ENCODE measurements at places on chromosomes 3 and 15.

DNA sequence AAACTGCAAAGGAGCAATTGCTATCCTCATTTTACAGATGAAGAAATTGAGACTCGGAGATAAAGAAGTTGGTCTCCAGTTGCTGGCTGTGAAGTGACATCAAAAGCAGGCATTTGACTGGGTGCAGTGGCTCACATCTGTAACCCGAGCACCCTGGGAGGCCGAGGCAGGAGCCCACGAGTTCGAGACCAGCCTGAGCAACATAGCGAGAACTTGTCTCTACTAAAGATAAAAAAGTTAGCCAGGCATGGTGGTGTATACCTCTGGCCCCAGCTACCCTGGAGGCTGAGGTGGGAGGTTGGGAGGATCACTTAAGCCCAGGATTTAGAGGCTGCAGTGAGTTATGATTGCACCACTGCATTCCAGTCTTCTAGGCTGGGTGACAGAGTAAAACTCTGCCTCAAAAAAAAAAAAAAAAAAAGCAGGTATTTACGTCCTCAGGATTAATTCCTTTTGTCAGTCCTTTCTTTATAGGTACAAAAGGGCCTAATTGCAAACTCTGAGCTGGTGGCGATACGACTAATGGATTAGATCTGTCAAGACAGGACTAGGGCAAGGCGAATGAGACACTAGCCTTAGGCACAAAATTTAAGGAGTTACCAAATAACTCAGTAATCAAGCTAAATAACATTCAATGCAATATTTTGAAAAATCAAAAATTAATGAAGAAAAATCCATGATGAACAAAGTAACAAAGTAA is 5.9 kb upstream of the DNASE1L3 start:
- no peak for DNase-seq

DNA sequence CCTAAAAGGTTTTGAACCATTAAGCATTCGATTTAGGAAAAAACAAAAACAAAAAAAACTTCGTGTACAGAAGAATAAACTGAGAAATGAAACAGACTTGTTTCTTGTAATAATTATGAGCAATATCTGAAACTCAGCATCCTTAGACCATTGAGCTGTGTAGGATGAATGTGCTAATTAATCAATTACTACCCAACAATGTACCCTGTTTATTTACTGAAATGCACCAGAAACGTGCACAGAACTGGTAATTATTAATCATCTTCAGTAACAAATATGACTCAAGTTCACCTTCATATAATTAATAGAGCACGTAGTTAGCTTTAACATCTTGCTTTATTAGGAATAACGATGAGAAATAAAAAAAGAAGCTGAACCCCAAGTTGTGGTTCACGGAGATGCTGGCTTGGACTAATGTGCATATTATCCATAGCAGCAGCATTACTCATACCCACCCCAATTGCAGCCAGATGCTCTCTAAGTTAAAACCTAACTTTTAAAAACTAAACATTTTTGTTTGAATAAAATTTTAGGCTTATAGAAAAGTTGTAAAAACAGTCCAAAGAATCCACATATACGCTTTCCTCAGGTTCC is 10.2 kb upstream of the C15orf61 start:
- no peak for DNase-seq

- no peak for DNase-seq
Observed at GRCh38 chr3:70738291-70738681, 425.8 kb upstream of the MDFIC2 start.

GRCh38 chr15:63601704-63602185 is 4.6 kb downstream of the FBXL22 start:
- DNase-seq = no peak

DNA sequence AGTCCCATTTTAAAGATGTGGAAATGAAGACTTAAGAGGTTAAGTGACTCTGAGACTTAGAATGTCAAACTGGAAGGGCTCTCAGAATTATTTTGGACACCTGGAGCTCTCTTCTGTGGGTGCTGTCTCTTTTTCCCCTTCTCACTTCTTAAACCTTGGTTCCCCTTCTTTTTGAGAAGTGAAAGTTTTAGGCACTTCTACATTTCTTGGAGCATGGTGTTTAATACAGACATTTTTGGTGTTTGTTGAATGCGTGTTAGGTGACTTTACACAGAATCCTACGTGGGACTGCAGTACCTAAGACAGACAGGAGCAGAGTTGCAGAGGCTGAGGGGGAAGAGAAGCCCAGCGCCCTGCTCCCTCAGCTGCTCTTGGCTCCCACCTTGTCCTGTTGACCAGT is 133.3 kb downstream of the MDFIC2 start:
- DNase-seq = no peak

GRCh38 chr15:96408591-96409183 is 78.2 kb downstream of the NR2F2 start:
- DNase-seq = no peak

- no peak for DNase-seq
Observed at GRCh38 chr15:88256279-88257230, at the start of gene NTRK3. NTRK3 (minus strand) TSS chr15:88256739; CDS start chr15:88256153, 586 bp downstream.

- DNase-seq = no peak
Observed at GRCh38 chr15:68177742-68178141, 27.4 kb downstream of the CALML4 start.

- no peak for DNase-seq
Observed at GRCh38 chr15:60219866-60220265, 177.9 kb downstream of the ANXA2 start.

GRCh38 chr3:27681249-27681748 is 40.8 kb downstream of the EOMES start:
- peak; percentile 87 for DNase-seq

DNA sequence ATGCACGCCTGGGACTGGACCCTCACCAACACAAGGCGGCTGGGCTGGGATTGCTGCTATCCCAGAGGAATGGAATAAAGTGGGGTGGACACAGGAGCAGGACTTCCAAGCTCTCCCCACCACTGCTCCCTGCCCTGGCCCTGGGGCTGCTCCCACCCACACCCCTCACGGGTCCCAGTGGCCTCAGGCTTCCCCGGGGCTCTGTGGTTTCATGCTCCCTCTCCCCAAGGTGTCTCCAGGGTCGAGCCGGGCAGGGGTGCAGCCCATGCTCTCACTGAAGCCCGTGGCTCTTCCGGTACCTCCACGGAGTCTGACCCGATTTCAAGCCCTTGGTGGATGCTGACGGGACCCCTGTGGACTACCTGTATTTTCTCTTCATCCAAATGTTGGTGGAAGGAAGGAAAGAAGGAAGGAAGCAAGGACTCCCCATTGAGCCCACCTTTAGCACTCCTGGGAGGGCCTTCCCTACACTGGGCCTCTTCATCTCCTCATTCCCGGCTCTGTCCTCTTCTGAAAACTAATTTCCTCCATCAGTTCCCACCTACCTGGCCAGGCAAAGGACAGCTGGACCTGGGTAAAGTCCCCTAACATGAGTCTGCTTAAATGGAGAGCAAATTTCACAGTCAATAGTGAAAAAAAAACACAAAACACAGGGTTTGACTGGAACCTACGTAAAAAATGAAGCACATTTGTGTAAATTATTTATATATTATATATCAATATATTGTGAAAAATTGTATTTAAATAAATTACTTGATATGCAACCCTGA is 44.0 kb upstream of the PCSK6 start:
- DNase-seq = no peak

DNA sequence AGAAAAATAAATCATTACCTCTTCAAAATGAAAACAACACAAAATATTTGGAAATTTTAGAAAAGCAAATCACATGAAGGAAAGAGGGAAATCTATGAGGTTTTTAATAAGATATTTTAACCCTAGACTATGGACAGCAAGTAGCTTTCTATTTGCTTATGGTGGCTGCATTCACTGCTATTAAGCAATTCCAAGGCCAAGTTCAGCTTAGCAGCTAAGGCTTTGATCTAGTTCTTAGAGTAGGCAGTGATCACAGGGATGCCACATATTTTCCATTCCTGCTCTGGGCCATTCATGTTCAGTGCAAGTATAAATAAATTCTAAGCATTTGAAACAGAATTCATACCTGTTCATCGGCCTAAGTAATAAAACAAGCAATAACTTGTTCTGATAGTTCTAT is 235.3 kb downstream of the CDIN1 start:
- no peak for DNase-seq

DNA sequence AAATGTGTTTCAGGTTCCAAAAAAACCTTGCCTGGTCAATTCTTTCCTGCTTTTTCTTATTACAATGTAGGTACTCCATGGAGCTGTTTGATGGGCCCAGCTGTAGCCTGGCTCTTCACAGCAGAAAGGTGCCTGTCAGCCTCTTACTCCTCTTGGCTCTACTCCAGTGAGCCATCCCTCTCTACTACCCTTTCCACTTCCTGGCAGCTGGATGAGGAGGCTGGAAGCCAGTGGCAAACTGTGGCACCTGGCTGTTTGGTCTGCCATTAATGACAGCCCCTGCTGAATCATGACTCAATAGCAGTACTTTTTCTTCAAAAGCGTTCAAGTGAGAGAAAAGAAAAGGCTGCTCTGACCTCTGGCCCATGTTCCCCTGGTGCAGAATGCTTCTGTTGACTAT is 618.1 kb downstream of the PYDC2 start:
- no peak for DNase-seq

- peak; percentile 15 for DNase-seq
Observed at GRCh38 chr3:154886437-154886836, 193.7 kb upstream of the MME start.

DNA sequence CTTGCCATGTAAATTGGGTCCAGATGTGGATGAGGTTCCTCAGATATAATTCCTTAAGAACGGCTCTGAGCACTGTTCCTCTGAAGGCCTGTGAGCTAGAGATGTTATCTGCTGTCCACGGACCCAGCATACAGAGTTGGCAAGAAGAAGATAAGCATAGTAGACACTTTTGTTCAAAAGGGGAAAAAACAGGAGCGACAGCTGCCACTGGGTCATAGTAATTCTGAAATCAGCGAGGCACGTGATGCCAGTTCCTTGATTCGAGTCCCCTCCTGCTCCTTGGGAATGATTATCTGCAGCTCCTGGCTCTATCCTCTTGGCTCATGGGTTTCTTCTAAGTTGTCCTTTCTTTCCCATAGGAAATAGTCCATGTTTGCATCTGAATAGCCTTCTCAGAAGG is 2.5 kb upstream of the RAB7A start:
- no peak for DNase-seq

DNA sequence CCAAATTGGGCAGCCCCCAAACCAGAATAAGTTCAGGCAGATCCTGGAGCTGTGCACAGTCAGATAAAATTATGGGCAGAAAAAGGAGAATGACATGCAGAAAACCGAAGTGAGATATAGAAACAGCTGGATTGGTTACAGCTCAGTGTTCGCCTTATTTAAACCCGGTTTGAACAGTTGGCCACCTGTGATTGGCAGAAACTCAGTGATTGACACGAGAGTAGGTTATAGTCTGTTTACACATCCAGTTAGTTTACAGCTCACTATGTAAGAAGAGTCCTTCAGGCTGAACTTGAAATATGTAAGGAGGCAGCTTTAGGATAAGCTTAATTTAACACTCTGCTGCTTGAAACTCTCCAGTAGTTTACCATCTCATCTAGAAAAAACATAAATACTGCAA is 271.6 kb upstream of the ARRDC4 start:
- no peak for DNase-seq

DNA sequence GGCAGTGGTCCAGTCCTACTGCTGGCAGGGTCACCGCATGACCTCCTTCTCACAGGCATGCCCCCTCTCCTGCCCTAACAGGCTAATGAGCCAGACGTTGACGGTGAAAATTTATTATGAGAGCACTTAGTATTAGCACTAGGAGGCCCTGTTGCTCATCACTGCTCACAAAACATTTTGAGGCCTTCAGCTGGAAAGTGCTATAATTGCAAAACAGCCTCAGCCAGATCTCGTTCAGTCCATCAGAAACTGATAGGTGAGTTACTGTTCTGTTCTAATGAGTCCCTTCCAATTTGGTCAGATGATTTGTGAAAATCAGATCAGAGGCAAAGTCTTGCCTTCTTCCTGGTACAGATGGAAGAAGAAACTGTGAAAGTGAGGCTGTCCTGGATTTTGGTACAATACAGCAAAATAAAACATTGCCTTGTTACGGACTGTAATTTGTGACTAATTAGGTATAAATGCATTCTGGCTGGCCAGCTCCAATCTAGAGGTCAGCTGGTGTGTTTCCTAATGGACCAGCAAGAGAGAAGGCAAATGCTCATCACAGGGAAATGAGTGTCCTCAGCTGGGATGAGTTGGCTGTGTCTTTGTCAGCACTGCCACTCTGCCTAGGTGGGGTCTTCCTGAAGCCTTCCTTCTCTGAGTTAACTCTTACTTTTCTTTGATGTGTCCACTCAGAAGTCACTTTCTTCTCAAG is 316.8 kb downstream of the CHST2 start:
- DNase-seq = no peak

GRCh38 chr3:188844096-188844495 is 327.7 kb upstream of the TPRG1 start:
- DNase-seq = no peak

GRCh38 chr15:96702589-96702988 is 372.1 kb downstream of the NR2F2 start:
- no peak for DNase-seq

GRCh38 chr15:66505430-66505811 is 295 bp downstream of the ZWILCH start:
- no peak for DNase-seq

DNA sequence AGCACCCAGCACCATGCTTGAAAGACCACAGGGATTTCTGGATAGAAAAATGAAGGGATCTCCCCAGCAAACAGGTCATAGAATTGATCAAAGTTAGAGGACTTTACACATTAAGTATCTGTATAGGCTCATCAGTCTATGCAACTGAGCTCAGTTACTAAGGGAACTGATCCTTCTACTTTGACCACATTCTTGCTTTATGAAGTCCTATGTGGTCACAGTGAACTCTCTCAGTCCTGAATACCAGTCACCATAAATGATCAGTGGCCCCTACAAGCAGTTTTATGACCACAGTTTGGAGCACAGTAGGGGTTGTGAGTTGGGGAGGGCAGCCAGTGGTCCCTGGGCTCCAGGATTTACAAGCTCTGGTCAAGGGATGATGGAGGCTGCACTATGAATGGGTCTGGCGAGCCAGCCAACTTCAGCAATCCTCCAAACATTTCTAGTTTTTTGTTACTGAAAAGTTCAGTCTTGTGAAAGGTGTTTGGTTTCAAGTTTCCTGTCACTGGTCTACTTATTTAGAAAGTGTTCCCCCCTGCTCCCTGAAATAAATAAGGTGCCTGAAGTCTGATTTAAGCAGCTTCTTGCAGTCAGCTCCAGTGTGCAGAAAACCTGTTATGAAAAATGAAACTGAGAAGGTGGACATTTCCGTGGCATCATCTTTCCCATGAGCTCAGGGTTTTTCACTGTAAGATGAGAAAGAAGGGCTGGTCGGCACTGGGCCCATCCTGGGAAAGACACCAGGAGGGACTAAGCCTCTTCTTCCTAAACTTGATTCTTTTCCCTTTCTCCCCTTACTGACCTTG is 75.5 kb downstream of the DAPK2 start:
- no peak for DNase-seq

DNA sequence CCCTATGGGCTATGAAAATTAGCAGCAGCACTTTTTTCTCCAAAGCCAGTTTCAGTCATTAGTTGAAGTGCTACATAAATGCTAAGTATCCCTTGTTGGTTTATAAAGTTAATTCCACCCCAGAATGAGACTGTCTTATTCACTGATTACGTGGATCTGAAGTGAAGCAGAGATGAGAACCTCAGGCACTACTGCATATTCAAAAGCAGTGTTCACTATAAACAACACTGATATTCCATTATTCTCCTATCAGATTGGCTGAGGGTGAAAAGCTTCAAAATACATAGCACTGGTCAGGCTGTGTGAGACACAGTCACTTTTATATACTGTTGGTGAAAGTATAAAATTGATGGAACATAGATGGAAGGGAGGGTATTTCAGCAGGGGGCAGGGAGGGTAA is 395.7 kb upstream of the RARB start:
- DNase-seq = no peak
